ENCODE measurements at places on chromosomes 3 and 15.

- DNase-seq: no peak
Measured at GRCh38 chr3:116039651-116039985, 405.7 kb downstream of the LSAMP start.

DNA sequence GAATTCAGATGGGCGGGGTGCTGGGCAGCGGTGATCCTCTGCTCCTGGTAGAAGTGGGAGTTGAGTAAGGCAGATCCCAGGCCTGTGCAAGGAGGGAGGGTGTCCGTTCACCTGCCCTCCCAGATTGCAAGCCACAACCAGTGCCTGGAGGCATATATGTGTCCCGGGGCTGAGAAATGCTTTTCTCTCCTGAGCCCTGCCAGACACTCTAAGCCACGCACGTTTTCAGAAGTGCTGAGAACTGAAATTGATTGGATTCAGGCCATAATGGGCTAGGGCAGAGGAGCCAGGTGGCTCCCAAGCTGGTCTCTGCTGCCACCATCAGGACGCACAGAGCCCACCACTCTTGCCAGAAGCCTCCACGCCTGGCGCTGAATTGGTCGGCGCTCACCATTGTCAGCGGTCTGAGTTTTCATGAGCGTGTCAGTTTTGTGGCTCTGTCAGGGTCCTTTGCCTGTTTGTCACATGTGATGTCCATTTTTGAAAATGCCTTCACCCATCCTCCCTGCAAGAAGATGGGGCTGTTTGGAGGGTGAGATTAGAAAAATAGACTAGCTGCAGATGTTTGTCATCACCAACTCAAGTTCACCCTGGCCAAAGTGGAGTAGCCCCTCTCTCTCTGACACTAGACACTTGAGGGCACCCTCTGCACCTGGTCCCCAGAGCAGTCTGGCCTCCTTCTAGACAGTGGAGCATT, 15.4 kb upstream of the BFSP2 start:
- peak; percentile 32 for DNase-seq

DNA sequence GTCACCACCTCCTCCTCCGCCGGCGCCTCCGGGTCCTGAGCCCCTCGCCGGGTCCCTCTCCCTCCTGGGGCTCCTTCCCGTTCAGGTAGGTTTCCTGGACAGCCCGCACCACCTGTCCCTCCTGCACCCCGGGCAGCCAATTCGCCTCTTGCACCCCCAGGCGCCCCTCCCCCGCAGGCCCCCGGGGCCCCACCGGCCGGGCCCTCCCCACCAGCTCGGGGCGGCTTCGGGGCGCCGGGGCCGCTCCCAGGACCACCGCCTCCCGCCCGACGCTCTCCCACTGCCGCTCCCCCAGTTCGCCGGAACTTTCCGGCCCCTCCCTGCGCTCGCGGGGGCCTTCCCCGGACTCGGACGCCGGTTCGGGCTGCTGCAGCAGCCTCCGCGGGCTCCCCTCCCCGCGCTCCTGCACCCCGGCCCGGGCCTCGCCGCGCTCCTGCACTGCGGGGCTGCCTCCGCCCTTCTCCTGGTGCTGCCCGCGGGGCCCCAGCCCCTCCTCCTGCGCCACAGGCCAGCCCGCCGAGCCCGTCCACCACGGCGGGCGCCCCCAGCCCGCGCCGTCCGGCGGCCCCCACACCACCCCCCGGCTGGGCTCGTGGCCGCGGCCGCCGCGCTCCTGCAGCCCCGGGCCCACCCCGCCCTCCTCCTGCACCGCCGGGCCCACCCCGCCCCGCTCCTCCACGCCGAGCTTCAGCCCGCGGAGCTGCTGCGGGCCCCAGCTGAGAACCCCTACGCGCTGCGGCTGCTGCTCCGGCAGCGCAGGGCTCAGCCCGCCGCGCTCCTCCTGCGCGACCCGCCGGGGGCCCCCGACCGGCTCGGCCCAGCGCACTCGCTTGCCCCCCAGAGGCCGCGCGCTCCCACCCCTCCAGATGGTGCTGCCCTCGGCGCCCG, 587 bp upstream of the TNK2 start:
- peak; percentile 65 for DNase-seq

DNA sequence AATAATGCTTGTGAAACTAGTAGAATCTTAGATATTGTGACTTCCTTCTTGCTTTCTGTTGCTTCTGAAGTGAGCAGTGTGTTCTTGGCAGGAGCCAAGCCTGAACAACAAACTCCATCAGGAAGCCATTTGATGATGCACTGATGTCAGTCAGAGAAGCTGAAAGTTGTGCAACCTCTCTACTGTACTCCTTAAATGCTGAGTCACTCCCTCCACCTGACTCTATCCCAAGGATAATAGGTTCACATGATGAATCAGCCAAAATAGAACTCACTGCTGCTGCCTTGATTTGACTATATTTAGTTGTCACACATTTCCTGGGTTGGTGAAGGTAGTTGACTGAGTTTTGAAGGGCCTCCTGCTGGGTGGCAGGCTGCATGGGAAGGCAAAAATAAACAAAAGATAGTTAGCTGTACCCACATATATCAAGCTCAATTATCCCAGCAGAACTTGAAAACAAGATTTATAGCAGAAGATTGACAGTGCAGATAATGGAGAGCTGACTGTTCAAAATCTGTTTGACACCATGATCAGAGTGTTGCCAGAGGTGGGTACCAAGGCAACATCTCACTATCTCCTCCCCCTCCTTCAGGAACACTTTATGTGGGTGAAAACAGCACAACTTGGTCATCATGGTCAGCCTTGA, 328.4 kb upstream of the DPH6 start:
- DNase-seq: no peak

GRCh38 chr3:141714671-141715070, 23.4 kb upstream of the RNF7 start:
- DNase-seq: no peak

GRCh38 chr3:122519693-122520092, 5.0 kb upstream of the KPNA1 start:
- DNase-seq: no peak

Data from germinal center (tissue), 1 donor.